ENCODE measurements at places on chromosomes 12 and 14.

GRCh38 chr12:24427776-24428175, 478.3 kb upstream of the SOX5 start:
- no peak for DNase-seq

- no peak for DNase-seq
These were observed 316.8 kb downstream of the PAWR start for GRCh38 chr12:79373896-79374499.

- DNase-seq = no peak
These were observed 63.9 kb downstream of the FUT8 start for GRCh38 chr14:65476273-65476941.

DNA sequence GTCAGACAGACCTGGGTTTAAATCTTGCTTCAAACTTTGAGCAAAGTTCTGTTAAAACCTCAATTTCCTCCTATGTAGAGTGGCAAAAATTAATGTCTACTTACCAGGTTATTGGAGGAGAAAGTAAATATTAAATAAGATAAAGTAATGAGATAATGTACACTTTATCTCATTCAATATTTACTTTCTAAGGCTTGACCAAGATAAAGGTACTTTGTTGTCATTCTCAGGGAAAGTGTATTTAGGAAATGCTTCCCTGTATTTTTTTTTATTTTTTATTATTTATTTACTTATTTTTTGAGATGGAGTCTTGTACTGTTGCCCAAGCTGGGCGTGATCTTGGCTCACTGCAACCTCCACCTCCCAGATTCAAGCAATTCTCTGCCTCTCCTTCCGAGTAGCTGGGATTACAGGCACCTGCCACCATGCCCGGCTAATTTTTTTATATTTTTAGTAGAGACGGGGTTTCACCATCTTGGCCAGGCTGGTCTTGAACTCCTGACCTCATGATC, 4.7 kb downstream of the FAM161B start:
- no peak for DNase-seq

DNA sequence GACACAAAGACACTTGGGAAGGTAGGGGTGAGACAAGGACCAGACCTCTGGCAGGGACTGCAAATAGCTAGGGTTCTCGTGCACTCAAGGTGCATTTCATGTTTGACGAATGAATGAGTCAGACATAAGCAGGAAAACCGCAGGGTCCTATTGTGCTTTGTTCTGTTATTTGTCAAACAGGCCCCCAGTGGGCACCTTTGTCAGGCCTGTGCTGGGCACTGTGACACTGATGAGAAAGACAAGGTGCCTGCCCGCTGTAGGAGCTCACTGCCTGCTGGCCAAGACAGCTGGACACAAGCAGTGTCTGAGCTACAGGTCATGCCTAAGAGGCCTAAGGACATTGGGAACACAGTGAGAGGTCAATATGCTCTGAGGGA, 2.3 kb downstream of the OTUB2 start:
- no peak for DNase-seq

GRCh38 chr14:76762411-76763095, 1.3 kb downstream of the VASH1 start:
- no peak for DNase-seq

DNA sequence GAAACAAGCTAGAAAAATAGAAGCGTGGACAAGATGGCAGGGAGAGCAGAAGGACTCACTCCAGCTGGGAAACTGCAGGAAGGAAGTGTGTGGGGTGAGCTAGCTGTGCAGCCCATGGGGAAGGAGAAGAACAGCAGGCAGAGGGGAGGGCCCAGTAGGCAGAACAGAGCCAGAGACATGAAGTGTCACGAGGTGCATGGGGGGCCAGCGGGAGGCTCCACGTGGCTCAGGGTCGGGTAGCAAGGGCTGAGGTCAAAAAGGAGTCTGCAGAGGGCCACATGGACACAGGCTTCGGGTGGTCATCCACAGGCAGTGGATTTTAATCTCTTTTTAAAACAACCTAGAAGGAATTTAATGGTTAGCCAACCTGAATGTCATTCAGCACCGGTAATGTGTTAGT, 669.0 kb downstream of the BCL11B start:
- DNase-seq = no peak

GRCh38 chr12:6198051-6198450, 2.1 kb upstream of the CD9 start:
- DNase-seq = no peak

DNA sequence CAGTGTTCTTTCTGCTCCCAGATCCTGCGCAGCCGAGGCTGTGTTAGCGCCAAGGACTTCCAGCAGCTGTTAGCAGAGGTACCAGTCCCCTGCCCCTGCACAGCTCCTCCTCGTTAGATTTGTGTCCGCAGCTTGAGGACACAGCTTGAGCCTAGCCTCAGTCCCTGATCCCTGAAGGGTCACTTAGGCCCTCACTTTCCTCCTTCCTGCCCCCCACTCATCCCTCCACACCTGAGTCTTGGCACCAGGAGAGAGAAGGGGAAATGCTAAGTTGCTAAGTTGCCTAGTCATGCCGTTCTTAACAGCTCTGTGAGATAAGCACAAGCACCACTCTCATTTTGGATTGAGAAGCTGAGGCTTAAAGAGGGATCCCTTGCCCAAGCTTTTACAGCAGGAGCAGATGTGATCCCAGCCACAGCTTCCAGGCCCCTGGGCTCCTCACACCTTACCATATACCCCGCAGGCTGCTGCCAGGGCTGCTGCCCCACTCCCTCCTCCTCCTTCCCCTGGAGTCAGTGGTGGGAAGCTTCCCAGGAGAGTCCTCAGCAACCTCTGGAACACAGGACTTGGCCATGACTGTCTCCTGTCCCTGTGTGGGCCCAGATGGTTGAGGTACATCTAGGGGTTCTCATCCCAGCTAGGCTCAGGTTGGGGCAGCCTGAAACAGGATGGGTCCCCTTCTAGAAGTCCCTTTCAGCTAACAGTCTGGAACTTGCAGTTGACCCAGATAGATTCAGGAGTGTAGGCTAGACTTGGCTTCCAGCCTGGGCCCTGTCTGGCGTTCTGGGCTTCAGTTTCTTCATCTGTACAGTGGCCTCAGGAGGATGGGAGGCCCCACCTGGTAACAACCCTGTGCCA, 975 bp downstream of the OGFOD2 start:
- DNase-seq = no peak

- DNase-seq = no peak
These were observed 56.7 kb downstream of the ADIPOR2 start for GRCh38 chr12:1747609-1748008.

GRCh38 chr14:41285186-41285748, 321.4 kb upstream of the LRFN5 start:
- no peak for DNase-seq

GRCh38 chr14:86311151-86311550, 781.2 kb downstream of the FLRT2 start:
- DNase-seq = no peak

DNA sequence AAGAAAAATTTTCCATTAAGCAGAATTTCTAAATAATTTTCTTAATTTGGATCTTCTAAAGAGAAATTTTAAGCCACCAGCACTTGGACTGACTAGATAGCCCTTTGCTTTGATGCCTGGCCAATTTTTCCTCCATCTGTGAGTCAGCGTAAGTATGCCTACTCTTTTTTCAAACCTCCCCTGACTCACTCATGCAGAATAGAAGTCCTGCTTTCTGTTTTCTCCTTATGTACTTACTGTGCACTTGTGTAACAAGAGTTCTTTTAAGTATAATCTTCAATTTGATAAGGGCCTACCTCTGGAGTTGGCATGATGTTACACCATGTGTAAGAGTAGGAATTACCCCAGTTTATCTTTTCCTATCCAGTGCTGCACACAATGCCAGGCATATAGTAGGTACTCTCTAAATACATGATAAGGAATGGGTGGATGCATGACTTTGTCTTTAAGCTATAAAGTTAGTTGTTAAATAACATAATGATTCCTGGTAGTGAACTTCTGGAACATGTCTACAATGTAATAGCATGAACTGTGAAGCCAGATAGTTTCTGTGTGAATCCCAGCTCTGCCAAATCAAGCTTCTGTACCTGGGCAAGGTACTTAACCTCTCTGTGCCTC, 329.6 kb downstream of the TMTC2 start:
- DNase-seq = peak; percentile 44

- DNase-seq = no peak
These were observed 2.4 kb upstream of the ESR2 start for GRCh38 chr14:64296561-64296960.

DNA sequence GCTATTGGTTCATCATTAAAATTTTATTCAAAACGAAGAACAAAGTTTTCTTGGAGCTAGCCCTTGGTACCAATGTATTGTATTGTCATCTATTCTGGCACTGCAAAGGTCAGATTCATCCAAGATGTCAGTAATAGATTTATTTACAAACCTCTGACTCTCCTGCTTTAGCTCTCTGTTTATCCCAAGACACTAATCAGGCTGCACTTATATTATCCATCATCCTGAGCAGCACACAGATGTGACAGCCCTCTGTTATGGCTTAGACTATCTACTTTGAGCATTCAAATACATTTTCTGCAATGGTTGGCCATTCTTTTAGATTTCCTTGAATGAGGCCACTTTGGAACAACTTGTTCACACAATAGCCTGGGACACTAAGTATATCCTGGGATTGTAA, 5.0 kb upstream of the PTPRR start:
- DNase-seq = no peak

DNA sequence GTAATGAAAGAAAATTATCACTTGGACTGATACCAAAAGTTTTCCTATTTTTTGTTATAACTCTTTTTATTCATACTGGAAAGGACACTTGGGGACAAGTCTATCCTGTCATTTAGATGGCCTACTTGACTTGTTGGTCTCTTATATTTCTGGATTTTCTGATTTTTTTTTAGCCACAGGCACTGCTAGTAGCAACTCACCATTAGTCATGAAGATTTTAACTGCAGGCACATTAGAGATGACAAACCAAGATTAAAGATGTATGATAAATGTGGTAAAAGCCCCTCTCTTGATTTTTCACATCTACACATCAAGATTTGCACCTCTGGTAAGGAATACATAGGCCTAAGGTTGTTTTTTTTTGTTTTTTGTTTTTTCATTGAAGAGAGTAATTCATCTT, 217.0 kb downstream of the SLC25A21 start:
- DNase-seq = no peak

- no peak for DNase-seq
These were observed 502.6 kb downstream of the DIO2 start for GRCh38 chr14:79708426-79709388.

- DNase-seq = no peak
These were observed 90.2 kb upstream of the TBX3 start for GRCh38 chr12:114774197-114774596.

DNA sequence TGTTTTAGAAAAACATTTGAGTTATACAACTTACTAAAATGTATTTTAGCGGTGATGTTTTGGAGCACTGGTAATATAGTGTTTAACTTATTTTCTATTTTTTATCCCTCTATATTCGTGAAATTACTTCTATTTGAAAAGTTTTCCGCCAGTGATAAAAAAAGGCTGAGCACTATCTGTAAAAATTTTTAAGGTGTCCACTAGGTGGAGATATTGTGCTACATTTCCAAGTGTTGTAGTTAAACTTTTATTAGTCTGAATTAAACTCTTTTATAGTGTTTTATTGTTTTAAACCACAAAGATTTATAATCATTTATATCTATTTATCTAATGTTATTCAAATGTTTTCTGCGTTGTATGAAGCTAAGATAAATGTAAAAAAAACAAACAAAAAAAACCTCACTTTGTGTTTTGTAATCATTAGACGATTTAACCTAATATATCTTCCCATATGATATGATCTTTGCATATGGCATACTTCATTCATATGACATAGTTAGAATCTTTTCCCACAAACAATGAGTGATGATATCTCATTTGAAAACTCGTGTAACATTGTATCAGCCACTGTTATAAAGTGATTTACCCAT, 11.8 kb downstream of the ALG10B start:
- no peak for DNase-seq

GRCh38 chr12:52969828-52970569, 21.1 kb downstream of the KRT18 start:
- no peak for DNase-seq

DNA sequence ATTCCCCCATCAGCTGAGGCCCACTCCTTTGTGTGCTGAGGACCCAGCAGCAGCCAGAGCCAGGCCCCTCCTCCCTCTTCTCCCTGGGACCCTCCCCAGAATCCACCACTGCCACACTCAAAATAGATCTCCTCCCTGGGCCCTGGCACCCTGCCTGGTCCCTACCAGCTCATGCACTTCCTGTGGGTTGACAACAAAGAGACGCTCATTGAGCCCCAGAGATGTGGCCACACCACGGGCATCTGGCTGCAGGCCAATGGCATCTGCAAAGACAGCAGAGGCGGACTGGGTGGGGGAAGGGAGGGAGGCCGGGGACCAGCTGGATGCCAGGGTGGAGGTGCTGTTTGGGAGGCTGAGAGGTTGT, 16.0 kb upstream of the ENDOU start:
- DNase-seq = no peak

DNA sequence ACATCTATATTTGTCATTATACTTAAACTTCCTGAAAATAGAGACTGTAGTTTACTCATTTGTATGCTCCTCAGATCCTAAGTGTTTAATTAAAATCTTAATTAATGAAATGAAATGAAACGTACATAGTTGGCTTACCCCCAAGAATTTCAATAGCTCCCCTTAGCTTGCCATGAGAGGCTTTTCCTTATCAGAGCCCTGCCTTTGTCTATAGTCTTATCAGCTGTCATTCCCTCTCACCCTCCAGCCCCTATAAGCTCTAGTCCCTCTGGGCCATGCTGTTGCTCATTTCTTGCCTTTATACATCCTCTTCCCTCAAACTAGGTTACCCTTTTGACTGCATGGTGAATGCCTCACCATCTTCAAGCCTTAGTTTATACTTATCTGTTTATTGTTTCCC, 1.1 kb upstream of the RTRAF start:
- DNase-seq = no peak

DNA sequence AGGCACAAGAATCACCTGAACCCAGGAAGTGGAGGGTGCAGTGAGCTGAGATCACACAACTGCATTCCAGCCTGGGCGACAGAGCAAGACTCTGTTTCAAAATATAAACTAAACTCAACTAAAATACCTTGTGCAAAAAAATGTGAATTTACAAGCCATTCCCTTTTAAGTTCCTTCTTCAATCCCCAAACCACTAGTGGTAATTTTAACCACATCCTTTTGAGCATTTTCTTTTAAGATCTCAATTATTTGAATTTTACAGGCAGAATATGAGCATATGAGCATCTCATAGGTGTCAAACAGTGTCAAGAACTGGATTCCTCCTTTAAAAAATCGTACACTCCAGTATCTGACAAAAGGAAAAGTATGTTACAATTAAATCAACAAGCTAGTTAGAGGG, 57.0 kb upstream of the NPFF start:
- no peak for DNase-seq

DNA sequence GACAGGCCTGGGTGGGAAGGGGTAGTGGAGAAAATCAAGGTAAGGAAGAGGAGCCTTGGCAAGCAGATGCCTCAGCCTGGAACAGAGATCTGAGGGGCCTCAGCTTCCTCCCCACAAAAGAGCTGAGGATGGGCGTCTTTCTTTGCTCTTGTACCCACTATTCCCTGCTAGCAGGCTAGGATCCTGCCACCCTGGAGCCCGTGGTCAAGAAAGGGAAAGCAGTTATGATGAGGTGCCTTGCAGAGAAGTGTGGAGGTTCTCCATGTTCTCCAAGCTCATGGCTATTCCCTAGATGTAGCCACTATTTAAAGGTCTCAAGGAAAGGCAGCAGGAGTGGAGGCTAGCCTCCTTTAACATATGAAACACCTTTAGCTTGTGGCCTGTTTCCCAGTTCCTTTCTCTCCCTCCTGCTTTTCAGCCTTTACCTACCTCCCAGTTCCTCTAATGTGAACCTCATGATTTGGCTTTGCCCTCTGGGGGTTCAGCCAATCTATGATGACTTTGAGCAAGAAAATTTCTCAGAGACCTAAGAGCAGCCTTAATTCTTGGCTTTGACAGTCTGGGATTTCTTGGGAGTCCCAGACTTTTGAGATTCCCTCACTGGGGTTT, 1.1 kb downstream of the IKZF4 start:
- DNase-seq = no peak

GRCh38 chr14:101875727-101876554, 88.4 kb upstream of the DYNC1H1 start:
- DNase-seq = no peak
